CD8-positive, alpha-beta memory T cell (primary cell): ENCODE measurements at places on chromosomes 5 and 9. TPM values are rescaled to one million over a fixed set of nuclear protein-coding genes. Genes with fewer than 3 reads are reported as not detected.

Gene PPP3R2
- polyA plus RNA-seq = not detected

DNA sequence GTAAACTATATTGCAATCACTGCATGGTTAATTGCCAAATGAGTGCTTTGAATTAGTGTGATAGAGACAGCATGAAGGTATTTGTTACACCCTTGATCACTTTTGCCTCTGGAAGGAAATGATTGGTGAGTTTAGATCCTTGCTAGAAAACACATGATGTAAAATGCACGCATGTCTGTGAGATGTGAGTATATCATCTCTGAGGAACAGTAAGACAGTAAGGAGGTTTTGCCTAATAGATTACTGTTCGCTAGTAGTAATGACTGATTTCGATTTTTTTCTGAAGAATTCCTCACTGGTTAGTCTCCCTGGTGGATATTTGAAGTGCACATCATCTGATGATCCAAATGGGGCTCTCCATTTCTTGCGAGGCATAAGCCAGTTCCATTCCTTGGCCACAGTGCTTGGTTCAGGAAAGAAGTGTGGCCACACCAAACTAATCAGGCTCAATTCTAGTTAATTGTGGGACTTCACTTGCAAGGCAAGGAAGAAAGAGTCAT lies 156.4 kb upstream of the ADRA1B start:
- DNase-seq = no peak
- no peaks in the 10 kb centered on the region for H3K36me3 ChIP-seq
- no peak overlapping the region for H3K4me3 ChIP-seq
- H3K4me1 ChIP-seq = no peaks in the 10 kb centered on the region

GRCh38 chr9:86548220-86548619 lies 194.0 kb upstream of the TUT7 start:
- no peaks in the 10 kb centered on the region for H3K27me3 ChIP-seq
- H3K27ac ChIP-seq = no peak overlapping the region
- no peak for DNase-seq
- no peaks in the 10 kb centered on the region for H3K4me1 ChIP-seq

DNA sequence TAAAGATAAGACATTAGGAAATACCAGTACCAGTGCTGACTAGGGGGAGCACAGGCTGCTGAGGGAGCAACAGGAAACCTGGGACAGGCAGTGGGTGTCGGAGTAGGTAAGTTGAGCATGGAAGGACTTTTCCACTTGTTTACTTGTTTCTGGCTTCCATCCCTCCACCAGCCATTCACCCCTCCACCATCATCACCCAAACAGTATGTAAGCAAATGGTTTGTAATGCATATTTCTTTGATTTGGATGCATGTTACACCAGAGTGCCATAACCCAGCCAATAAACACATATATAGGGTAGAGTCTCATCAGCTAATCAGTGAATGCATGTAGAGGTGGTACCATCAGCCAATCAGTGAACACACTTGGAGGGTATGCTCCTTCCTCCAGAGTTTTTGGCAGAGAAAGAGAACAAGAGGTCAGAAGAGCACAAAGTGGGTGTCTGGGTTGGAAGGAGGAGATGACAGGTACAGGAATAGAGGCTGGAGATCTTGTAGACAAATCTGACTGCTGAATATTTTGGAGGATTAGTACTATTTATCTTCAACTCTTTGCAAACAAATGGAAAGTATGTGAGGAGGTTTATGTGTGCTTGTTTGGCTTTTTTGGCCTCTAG lies 37.7 kb upstream of the PDE8B start:
- no peak overlapping the region for H3K4me3 ChIP-seq
- no peak overlapping the region for H3K27ac ChIP-seq
- no peak for DNase-seq
- no peaks in the 10 kb centered on the region for H3K36me3 ChIP-seq
- H3K27me3 ChIP-seq = peaks cover 5% of the 10 kb centered on the region
- H3K4me1 ChIP-seq = no peaks in the 10 kb centered on the region

Gene PCDHA13
- not detected for polyA plus RNA-seq

DNA sequence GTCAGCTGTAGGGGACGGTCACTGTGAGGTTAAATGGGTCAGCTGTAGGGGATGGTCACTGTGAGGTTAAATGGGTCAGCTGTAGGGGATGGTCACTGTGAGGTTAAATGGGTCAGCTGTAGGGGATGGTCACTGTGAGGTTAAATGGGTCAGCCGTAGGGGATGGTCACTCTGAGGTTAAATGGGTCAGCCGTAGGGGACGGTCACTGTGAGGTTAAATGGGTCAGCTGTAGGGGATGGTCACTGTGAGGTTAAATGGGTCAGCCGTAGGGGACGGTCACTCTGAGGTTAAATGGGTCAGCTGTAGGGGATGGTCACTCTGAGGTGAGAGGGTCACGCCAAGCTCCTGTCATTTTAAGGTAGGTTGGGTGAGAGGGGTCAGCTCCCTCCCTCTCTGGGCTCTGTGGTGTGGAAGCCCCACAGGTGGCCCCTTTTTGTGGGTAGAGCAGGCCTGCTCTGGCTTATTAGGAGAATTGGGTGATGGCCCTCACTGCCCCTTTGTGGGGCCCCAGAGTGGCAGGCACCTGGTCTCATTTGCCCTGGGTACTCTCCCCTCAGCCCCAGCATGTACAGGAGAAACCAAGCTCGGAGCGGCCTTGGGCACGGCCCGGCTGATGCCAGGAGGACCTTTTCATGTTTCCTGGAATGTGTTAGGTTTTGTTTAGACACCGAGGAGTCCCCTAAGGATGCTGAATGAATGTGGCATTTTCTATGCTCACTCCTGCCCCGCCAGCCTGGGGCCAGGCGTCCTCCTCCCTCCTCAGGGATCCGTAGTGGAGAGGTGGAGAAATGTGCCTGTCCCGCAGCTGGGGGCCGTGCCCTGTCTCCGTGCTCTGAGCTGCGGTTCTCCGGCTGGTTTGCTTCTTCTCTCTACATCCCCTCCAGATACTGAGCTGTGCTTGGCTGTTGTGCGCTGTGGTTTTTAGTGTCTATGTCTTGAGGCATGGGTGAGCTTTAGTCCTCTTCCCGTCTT lies 31.4 kb downstream of the AHRR start:
- no peak for DNase-seq
- no peaks in the 10 kb centered on the region for H3K4me1 ChIP-seq
- no peak overlapping the region for H3K27ac ChIP-seq

Gene IL11RA
- 5.3 TPM for polyA plus RNA-seq

DNA sequence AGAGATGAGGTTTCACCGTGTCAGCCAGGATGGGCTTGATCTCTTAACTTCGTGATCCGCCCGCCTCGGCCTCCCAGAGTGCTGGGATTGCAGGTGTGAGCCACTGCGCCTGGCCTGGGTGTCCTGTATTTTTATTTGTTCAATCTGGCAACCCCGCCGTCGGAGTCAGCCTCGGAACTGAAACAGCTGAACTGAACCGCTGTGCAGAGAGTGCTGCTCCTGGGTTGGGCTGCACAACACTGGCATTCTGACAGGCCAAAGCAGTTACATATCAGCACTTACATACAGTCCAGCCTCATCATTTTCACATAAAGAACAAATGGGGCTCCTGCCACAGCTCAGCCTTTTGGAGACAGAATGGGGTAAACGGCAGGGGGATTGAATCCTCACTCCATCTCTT lies 185.6 kb downstream of the C9orf50 start:
- H3K27me3 ChIP-seq = peaks cover 29% of the 10 kb centered on the region
- peaks cover 19% of the 10 kb centered on the region for H3K4me1 ChIP-seq
- H3K36me3 ChIP-seq = no peaks in the 10 kb centered on the region
- DNase-seq = no peak

Gene EQTN
- not detected for polyA plus RNA-seq

GRCh38 chr9:81537964-81538363 lies 151.4 kb downstream of the TLE1 start:
- no peak overlapping the region for H3K4me3 ChIP-seq
- no peaks in the 10 kb centered on the region for H3K27me3 ChIP-seq
- no peaks in the 10 kb centered on the region for H3K36me3 ChIP-seq
- no peak for DNase-seq

DNA sequence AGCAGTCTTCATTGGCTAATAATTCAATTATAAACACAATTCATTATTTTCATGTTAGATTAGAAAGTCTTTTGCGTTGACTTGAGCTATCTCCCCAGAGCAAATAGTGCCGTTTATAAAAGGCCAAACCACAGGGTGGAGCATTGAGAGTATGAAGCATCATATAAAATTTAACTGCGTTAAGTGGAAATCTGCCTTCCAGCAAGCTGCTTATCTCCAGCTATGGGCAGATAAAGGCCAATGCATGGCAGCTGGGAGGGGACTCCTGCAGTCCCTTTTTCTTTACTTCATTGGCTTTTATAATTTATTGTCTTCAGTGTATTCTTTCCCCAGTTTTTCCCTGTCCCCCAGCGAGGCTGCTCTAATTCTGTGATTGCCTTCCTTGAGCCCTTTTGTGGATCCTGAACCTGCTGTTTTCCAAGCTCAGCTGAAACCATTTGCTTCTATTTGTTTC lies 113.7 kb downstream of the TMEM232 start:
- no peaks in the 10 kb centered on the region for H3K27me3 ChIP-seq
- no peaks in the 10 kb centered on the region for H3K36me3 ChIP-seq
- H3K4me1 ChIP-seq = no peaks in the 10 kb centered on the region
- no peak overlapping the region for H3K4me3 ChIP-seq
- DNase-seq = no peak

DNA sequence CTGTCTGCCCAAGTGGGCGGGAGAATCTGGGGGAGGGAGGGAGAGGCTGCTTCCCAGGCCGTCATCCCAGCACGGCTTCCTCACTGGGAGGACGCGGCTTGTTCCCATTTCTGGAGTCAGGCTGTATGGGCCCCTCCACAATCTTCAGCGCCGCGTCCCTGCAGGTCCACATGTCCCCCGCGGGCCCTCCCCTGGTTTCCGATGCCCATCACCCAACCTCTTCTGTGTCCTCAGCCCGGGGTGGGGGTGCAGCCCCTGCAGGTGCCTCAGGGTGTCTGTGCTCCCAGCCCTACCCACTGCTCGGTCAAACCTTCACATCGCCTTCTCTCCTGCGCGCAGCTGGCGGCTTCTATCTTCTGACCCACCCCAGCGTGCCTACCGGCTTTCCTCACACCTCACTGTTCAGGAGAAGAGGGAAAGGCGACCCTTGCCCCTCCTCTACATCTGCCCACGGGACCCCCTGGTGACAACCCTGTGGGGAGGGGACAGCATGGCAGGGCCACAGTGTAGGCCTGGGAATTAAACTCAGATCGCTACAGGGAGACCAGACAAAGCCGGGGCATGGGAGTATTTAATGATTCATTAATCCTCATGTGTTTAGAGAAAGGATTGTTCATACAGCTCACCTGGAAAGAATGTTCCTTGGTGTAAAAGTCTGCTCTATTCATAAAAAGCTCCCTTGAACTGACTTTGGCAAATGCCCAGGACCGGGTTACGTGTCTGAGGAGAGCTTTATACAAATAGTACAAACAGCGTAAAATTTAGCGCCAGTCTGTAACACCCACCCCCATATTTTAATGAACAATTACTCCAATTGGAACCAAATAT lies 145.1 kb downstream of the IRX1 start:
- H3K4me1 ChIP-seq = no peaks in the 10 kb centered on the region
- no peak overlapping the region for H3K4me3 ChIP-seq
- DNase-seq = no peak
- no peaks in the 10 kb centered on the region for H3K27me3 ChIP-seq
- H3K36me3 ChIP-seq = no peaks in the 10 kb centered on the region

Gene ZDHHC11
- polyA plus RNA-seq = not detected

DNA sequence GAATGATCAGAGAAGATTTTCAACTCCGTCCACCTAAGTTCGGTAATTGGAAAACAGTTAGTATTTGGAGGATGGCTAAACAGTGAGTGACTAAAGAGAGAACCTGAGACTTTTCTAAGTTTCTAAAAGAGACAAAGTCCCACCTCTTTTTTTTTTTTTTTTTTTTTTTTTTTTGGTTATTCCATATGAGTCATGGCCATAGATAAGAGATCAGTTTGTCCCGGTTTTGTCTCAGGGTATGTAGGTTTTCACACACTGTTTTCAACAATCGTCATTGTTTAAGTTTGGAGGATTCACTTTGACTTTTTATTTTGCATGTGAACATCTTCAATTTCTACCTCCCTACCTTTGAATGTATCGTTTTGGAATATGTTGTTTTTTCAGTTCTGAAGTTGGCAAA lies 85.9 kb downstream of the NTRK2 start:
- no peak overlapping the region for H3K27ac ChIP-seq
- DNase-seq = no peak
- H3K36me3 ChIP-seq = no peaks in the 10 kb centered on the region

GRCh38 chr9:103615994-103616393 lies 478.1 kb upstream of the SMC2 start:
- H3K27me3 ChIP-seq = no peaks in the 10 kb centered on the region
- no peaks in the 10 kb centered on the region for H3K36me3 ChIP-seq

Gene PALM2AKAP2
- polyA plus RNA-seq = 0.15 TPM

Gene TAF11L9
- not detected for polyA plus RNA-seq

Gene LCN6
- polyA plus RNA-seq = not detected

DNA sequence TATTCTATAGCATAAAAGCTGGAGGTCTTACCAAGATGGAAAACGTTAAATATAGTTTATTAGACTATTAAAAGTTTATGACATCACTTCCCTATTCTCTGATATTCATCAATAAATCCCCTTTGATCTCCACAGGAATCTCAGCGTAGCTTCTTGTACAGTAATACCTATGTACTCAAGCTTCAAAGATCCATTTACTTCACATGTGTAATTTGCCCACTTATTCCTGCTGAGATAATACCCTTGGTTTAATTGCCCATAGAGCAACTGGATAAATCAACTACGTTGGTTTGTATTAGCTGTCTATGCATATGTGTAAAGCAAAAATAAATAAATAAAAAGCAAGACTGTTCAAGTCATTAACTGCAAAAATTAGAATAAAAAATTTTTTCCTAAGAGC lies 219.7 kb downstream of the EFNA5 start:
- no peak for DNase-seq
- no peaks in the 10 kb centered on the region for H3K36me3 ChIP-seq
- H3K27ac ChIP-seq = no peak overlapping the region
- no peaks in the 10 kb centered on the region for H3K27me3 ChIP-seq
- no peak overlapping the region for H3K4me3 ChIP-seq

Gene DOCK2
- 102 TPM for polyA plus RNA-seq

- no peak overlapping the region for H3K4me3 ChIP-seq
- no peak for DNase-seq
- no peaks in the 10 kb centered on the region for H3K4me1 ChIP-seq
Measured at GRCh38 chr5:149407323-149408251, 28.5 kb upstream of the IL17B start.

GRCh38 chr9:76452839-76453238 lies 6.1 kb upstream of the GCNT1 start:
- peaks cover 4% of the 10 kb centered on the region for H3K4me1 ChIP-seq
- DNase-seq = no peak
- H3K4me3 ChIP-seq = no peak overlapping the region
- no peaks in the 10 kb centered on the region for H3K36me3 ChIP-seq
- H3K27ac ChIP-seq = no peak overlapping the region
- no peaks in the 10 kb centered on the region for H3K27me3 ChIP-seq

Gene ADRA1B
- polyA plus RNA-seq = not detected

GRCh38 chr9:126461608-126462007 lies 135.0 kb downstream of the MVB12B start:
- H3K27ac ChIP-seq = no peak overlapping the region
- no peaks in the 10 kb centered on the region for H3K36me3 ChIP-seq
- no peak overlapping the region for H3K4me3 ChIP-seq
- no peaks in the 10 kb centered on the region for H3K4me1 ChIP-seq

- no peaks in the 10 kb centered on the region for H3K4me1 ChIP-seq
- H3K27me3 ChIP-seq = no peaks in the 10 kb centered on the region
- no peak overlapping the region for H3K27ac ChIP-seq
- H3K4me3 ChIP-seq = no peak overlapping the region
- no peaks in the 10 kb centered on the region for H3K36me3 ChIP-seq
- DNase-seq = no peak
Measured at GRCh38 chr9:18463991-18464390, 10.0 kb upstream of the ADAMTSL1 start.

Gene GFRA3
- polyA plus RNA-seq = not detected
